Central memory CD4-positive, alpha-beta T cell (primary cell): ENCODE measurements at places on chromosomes 13 and 19.

DNA sequence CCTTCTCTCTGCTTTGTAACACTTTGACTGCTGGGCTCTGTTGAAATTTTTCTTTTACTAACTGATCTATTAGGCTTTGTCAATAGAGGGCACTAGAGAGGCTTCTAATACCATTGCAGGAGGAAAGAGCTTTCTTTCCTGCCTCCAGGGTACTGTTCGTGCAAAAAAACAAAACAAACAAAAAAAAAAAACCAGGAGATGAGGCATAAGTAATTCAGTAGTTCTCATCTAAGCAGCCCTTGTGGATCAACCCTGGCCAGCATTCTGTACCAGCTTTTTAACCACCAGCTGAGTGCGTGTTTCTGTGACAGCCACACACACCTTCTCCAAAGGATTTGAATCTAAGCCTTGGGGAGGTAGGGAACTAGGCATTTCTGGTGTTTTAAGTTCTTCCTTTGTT lies 1707.6 kb upstream of the SLC10A2 start:
- DNase-seq: no peak

- peak; percentile 46 for DNase-seq
Observed at GRCh38 chr13:44437356-44438233, 64.0 kb downstream of the SERP2 start.

GRCh38 chr19:48117515-48118130 lies 7.0 kb upstream of the PLA2G4C start:
- no peak for DNase-seq

GRCh38 chr13:24495151-24495729 lies 17.3 kb downstream of the PARP4 start:
- no peak for DNase-seq

DNA sequence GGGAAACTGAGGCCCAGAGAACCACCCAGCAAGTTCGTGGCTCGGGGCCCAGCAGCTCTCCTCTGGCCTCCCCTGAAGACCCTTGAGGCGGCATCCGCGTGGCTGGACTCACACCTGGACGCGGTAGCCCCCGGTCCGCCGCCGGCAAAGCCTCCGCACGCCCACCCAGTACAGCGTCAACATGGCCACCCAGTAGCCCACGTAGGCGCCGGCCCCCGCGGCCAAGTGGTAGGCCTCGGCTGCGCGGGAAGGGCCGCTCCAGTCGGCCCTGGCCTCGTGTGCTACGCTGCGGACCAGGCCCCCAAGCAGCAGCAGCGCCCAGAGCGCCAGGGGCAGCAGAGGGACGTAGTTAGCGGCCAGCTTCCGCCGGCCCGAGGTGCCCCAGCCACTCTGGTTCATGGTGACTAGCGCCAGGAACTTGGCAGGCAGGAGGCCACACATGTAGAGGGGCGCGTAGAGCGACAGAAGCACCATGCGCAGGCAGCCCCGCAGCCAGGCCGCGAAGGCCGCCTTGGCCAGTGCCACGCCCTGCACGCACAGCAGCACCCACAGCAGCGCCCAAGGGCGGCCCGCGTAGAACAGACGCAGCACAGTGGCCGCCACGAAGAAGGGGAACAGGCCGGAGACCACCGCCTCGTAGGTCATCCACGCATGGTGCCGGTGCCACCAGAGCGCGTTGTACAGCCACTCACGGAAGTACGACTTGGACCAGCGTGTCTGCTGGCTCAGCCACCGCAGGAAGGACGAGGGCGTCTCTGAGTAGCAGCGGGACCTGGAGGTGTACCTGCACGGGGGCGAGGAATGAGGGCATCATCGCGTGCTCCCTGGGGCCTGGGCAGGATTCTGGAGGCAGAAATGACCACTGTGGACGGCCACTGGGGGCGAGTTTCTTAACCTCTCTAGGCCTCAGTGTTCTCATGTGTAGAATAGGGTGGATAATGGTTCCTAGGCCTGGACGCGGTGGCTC lies 10.2 kb downstream of the HAS1 start:
- no peak for DNase-seq

GRCh38 chr13:96381681-96382080 lies 291.8 kb downstream of the HS6ST3 start:
- no peak for DNase-seq

- DNase-seq: no peak
Observed at GRCh38 chr13:46637213-46637612, 84.2 kb downstream of the LRCH1 start.

GRCh38 chr13:24149246-24150032 lies 11.1 kb upstream of the SPATA13 start:
- DNase-seq: no peak

GRCh38 chr19:42553292-42554045 lies 25.2 kb upstream of the CEACAM1 start:
- DNase-seq: no peak

DNA sequence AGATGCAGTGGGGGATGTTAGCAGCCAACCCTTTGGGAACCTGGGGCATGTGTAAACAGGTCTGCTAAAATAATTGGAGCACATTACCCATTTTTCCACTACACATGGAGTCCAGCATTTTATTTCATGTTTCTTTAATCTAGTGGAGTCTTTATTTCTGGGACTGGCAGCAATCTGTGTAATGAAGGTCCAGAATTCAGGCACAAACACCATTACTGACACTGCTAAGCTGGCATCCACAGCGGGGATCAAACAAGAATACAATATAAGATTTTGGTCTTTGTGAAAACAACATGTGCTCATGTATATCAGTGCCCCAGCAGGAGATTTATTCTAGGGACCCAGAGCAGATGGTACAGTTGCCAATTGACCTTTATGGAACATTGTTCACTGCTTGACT lies 1587.0 kb upstream of the PRR20A start:
- no peak for DNase-seq

GRCh38 chr19:6271251-6271650 lies 8.5 kb downstream of the MLLT1 start:
- DNase-seq: no peak

DNA sequence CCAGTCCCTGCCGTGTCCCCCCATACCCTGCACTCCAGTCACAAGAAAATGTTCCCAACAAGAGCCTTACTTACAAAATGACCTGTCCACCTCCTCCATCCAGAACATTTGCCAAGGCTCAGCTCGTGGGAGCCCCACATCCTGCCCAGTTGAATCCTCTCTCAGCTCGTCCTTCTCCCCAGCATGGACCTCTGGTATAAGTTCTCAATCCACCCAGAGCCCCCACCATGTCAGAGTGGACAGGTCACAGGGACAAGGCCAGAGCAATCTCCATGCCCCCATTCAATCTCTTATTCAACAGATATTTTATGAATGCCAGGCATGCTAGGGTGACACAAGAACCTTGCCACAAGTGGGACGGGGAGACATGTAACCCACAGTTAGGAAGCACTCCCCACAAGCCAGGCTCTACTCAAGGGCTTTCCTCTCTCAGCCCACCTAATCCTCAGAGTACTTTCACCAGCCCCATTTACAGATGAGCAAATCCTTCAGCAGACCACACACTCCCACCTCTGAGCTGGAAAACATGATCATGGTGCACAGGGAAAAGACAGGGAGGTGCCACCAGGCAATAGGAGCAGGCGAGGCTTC lies 15.1 kb downstream of the DEDD2 start:
- DNase-seq: no peak

DNA sequence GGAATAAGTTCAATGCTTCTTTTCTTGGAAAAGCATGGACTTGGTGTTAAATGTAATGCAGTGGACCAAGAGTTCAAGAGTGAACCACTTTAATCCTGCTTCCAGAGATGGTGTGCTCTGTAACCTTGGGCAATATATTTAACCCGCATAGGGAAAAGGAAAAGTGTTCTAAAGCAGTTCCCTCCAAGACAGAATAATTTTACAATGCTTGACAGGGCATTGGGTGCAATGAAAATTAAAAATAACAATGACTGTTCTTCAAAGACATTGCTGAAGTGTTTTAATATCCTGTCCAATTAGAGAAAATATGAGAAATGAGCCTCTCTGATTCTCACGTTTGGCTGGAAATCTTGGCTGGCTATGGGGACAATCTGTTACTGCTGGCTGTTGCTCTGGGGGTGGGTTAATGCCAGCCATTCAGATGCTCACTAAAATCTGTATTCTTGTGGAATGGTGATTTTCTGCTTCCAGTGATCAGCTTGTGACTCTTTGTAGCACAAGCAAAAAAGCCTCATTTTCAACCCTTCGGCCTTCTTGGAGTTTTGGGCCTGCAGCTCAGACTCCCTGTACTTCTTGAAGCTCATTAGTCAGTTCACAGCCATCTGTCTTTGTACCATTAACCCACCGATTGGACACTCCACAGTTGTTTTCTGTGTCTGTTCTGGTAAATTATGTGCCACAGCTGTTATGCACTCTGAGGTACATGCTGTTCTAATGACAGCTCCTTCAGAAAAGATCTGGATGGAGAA lies 310.6 kb downstream of the LMO7 start:
- DNase-seq: no peak

DNA sequence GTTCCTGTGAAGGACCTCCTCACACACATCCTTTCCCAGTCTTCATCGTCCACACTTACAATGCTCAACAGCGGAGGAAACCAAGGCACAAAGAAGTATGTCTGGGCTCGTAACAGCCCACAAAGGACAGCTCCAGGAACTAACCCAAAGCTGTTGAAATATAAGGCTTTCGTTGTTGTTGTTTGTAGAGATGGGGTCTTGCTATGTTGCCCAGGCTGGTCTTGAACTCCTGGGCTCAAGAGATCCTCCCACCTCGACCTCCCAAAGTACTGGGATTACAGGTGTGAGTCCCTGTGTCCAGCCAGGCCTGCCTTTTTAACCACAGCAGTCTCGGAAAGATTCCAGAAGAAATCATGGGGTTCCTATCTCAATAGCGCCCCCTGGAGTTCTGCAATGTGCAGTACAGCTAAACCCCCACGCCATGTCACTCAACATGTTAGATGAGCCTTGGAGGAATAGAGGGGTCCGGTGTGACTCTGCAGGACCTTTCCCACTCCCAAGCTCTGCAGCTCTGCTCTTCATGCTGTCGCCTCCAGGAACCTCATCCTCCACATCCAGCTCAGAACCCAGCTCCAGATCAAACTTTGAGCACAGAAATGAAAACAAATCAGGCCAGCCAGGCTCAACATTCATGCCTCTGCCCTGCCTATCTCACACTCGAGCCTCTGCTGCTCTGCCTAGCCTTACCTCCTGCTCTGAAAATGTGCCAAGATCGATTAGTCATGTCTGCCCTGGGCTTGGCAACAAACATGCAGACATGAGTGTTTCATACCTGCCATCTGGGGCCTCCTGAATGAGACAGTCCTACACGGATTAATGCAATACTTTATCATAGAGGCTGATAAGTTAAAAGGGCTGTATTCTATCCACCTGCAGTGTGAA lies 7.5 kb downstream of the PLA2G4C start:
- DNase-seq: no peak

GRCh38 chr13:84997858-84998257 lies 801.4 kb downstream of the SLITRK6 start:
- no peak for DNase-seq

DNA sequence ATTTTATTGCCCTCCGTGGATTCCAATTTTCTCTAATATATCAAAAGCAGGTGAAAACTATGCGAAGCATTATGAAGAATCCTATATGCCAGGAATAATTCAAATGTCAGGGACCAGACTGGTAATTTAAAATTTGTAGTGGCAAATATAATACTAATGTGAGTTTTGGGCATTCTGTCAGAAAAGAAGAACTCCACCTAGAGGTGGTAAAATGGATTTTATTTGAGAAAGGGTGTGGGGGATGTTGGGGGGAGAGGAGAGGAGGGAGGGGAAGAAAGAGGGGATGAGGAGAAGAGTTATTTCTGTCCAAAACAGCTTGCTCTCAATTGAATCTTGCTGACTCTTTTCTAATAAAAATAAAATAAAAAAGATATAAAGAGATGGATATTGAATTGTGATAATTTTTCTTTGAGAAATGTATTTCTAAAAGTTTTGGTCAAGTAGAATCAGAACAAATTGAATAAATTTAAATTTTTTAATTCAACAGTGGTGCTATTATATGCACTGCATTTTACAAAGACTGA lies 929.3 kb upstream of the SLITRK5 start:
- DNase-seq: no peak

- DNase-seq: no peak
Observed at GRCh38 chr19:48111280-48111679, 663 bp upstream of the PLA2G4C start.

DNA sequence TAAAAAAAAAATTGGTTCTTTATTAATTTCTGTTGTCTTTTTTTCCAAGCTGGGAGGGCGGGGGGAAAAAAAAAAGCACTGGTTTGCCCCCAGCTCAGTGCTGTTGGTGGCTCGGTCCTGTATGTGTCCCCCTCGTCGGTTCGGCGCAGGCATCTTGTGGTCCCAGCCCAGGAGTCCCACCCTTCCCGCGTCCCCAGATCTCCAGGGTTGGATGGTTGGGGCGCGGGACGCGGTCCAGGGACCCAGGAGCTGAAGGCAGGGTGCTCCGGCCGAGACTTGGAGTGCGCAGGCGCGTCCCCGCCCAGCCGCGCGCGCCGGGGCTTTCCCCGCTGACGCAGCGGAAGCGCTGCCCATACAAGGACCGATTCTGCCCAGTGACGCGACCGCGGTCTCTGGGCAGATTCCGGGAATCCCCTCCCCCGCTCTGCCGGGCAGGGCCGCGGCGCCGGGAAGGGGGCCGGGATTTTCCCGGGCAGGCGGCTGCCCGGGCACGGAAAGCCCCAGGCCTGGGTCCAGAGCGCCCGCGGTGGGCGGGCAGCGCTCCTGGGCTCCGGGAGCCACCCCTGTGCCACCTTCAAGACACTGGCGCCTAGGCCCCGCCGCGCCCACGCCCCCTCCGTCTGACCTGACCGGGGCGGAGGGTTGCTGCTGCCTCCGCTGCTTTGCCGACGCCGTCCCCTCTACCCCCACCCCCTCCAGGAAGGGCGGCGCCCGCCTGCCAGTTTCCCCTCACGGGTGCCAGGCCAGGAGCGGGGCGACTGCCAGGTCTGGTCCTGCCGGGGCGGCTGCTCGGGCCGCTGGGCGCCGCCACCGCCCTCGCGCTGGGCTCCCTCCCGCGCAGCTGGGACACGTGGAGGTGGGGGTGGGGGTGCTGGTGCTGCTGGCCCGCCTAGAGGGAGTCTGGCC lies 2.3 kb downstream of the JUNB start:
- DNase-seq: peak; percentile 96

- no peak for DNase-seq
Observed at GRCh38 chr13:113857531-113858195, 6.2 kb downstream of the GAS6 start.

GRCh38 chr19:1768248-1768647 lies 14.9 kb downstream of the ONECUT3 start:
- DNase-seq: no peak
